ENCODE measurements at places on chromosomes 2 and 18.

GRCh38 chr2:220279840-220280239 lies 652.4 kb downstream of the SLC4A3 start:
- DNase-seq = no peak

GRCh38 chr2:69547984-69548715 lies 95.4 kb downstream of the AAK1 start:
- DNase-seq = no peak

DNA sequence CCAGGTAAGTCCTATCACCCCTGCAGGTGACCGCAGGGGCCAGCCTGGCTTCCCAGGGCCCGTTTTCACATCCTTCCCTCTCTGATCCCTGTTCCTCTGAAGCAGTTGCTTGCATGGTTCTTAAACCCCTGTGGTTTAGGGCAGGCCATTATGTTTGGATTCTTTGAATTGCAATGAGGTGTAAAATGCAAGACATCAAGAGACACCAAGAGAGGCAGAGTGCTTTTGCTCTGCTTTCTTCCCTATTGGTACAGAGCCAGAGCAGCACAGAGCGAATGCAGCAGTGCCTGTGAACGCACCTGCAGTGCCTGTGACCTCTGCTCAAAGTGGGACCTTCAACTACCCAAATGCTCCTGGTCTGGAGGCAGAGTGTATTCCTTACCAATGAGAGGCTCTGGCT lies 7.6 kb downstream of the RFX8 start:
- no peak for DNase-seq

- DNase-seq = no peak
Observed at GRCh38 chr2:56314371-56314770, 130.6 kb downstream of the CCDC85A start.

- DNase-seq = no peak
Observed at GRCh38 chr2:218270721-218271486, 585 bp downstream of the PNKD start.

GRCh38 chr2:27152102-27152795 lies 3.4 kb downstream of the TCF23 start:
- no peak for DNase-seq

GRCh38 chr2:64463781-64464180 lies 9.8 kb downstream of the LGALSL start:
- DNase-seq = no peak

Measured in stimulated activated naive CD4-positive, alpha-beta T cell (primary cell).